Left renal pelvis (tissue), 4 donors: ENCODE measurements at places on chromosomes 7 and 10. TPM values are rescaled to one million over a fixed set of nuclear protein-coding genes. Genes with fewer than 3 reads are reported as not detected.

- no peak for DNase-seq
Measured at GRCh38 chr7:95865716-95866371, 93.5 kb downstream of the DYNC1I1 start.

DNA sequence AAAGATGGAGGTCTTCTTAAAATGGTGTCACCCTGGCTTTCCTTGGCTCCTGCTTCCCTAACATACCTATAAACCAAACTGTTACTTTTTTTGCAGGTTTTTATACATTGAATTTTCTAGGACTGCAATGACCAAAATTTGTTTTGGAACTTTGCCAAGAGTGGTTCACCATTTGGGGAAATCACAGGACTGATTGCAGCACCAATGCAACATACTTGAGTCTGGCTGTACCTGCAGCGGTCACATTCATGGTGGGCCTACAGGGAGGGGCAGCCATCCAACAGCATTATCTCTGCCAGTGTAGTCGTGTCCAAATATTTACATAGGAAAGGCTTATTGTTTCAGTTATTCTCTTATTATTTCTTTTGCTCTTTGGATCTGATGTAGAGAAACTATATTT is 69.0 kb downstream of the HACD1 start:
- no peak for DNase-seq

- no peak for DNase-seq
Measured at GRCh38 chr10:79192677-79193003, 123.9 kb downstream of the ZMIZ1 start.

- DNase-seq = no peak
Measured at GRCh38 chr7:117210397-117210796, 112.5 kb downstream of the WNT2 start.

DNA sequence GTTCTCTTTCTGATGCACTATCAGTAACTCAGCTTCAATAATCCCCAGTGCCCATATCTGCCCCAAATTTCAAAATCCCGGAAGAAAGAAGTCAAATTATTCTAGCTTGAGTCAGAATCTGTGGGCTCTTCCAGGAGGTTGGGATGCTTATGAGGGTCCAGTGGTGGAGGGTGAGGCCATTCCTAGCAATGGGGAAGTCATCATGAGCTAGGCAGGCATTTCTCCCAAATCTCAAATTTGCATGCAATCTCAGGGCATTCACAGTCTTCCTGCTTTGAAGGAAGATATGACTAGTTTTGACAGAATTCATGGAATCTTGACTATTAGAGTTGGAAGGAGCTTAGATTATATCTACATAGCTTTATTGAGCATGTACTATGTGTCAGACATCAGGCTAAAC is 164.3 kb upstream of the AGK start:
- DNase-seq = no peak

Gene CTAGE4
- polyA plus RNA-seq = 2.6 TPM

DNA sequence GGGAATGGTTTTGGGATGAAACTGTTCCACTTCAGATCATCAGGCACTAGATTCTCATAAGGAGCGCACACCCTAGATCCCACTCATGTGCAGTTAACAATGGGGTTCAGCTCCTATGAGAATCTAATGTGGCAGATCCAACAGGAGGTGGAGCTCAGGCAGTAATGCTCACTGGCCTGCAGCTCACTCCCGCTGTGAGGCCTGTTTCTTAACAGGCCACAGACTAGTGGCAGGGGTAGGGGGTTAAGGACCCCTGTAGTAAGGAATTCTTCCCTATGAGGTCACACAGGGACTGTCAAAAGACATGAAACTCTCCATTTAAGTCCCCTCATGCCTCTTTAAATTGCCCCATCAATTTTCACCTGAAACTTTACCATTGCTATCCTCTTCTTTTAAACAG is 8.0 kb downstream of the HGF start:
- no peak for DNase-seq
